ENCODE measurements at places on chromosomes 5 and 9.

DNA sequence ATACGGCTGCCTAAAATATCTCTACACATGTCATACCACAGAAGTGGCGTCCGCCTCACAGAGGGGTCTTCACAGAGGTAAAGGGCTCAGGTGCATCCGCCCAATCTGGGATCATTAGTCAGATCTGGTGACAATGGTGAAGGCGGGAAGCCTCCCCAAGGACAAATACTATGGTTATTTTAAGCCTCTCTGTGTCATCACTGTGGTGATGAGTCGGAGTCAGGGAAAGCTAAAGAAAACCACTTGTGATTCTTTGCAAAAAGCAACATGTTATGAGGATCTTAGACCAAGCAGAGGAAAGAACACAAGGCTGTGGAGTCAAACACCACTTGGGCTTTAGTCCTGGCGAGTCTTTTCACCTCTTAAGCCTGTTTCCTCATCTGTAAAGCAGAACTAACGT, 190.4 kb downstream of the DRD1 start:
- DNase-seq = no peak

DNA sequence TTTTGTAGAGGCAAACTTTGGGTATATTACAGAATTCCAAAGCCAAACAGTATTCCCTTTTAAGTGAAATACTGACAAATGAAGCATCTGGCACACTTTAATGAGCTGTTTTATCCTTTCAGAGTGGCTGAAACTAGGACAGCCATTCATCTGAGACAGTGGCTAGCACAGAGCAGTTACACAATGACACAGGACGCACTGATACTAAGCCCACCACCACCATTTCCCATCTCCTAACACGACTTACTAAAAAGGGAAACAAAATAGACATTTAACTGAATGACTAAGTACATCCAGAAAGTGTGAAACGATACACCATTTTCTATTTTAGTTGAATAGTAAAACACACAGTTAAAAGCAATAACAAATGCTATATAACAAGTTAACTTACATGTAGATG, 120.4 kb upstream of the RETREG1 start:
- no peak for DNase-seq

DNA sequence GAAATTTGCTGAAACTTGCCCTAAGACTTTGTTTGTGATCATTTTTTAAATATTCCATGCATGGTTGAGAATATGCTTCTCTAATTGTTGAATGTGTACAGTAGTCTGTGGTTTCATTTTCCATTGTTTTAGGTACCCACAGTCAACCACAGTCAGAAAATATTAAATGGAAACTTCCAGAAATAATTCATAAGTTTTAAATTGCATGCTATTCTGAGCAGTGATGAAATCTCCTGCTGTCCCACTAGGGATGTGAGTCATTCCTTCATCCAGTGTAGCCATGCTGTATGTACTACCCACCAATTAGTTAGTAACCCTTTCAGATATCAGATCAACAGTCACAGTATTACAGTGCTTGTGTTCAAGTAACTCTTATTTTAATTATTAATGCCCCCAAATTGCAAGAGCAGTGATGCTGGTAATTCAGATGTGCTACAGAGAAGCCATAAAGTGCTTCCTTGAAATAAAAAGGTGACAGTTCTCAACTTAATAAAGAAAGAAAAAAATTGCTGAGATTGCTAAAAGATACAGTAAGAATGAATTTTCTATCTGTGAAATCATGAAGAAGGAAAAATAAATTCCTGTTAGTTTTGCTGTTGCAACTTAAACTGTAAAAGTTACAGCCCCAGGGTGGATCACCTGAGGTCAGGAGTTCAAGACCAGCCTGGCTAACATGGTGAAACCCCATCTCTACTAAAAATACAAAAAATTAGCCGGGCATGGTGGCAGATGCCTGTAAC, 79.9 kb upstream of the FBXL17 start:
- no peak for DNase-seq

DNA sequence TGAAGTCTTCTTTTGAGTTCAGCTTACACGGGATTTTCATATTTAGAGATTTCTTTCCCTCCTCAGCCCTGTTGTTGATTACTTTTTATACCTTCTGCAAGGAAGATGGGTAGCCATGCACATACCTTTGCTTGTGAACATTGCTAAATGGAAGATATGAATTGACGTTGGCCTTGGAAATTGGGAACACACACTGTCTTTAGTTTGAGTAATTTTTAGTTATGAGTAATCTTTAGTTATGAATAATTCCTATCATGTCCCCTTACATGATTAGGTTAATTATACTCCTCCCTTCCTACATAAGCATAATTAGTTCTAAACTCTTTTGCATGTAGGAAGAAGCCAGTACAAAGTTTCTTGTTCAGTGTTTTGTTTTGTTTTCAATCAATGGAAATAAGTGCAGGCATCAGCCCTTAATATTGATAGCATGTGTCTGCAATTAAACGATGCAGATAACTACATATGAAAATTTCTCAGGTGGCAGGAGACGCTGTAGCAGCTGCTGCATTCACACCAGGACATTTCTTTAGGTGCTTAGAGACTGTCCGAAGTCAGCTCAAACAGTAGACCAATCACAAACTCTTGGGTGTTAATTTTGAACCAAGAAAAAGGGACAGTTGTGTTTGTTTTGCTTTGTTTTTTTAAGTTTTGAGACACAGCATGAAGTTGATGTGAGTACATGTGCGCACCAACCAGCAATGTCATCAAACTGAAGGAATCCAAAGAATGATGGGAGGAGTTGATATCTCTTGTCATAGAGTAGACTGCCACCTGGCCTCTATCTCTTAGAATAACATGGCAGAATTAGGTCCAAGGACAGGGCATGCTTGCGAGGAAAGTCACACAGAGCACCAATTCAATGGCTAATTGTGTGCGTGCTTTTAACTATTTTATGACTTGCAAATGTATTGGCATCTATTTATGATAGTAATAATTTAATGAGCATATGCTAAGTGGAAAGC, 51.4 kb downstream of the SMARCA2 start:
- no peak for DNase-seq

- DNase-seq = no peak
Measured at GRCh38 chr9:135355521-135356011, 124.0 kb upstream of the PPP1R26 start.

DNA sequence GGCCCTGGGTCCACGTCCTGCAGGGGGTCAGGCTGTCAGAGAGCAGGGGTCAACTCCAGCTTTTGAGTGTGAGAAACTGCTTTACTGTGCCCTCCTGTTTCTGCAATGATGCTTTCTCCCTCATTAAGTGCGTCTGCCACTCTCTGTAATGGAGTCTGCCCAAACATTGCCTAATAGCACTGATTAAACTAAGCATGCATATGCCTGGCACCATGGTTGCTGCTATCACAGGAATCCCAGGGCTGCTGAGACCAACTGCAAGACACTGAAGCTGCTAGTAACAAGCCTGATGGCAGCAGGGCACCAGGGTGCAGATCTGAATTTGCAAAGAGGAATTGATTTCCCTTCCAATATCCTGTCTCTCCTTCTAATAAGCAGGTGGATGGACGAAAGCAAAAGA, 125.3 kb downstream of the SLC24A2 start:
- DNase-seq = no peak

GRCh38 chr5:54347221-54347865, 37.0 kb upstream of the ARL15 start:
- no peak for DNase-seq

- DNase-seq = no peak
Measured at GRCh38 chr5:73198833-73199592, 26.0 kb downstream of the TMEM174 start.

DNA sequence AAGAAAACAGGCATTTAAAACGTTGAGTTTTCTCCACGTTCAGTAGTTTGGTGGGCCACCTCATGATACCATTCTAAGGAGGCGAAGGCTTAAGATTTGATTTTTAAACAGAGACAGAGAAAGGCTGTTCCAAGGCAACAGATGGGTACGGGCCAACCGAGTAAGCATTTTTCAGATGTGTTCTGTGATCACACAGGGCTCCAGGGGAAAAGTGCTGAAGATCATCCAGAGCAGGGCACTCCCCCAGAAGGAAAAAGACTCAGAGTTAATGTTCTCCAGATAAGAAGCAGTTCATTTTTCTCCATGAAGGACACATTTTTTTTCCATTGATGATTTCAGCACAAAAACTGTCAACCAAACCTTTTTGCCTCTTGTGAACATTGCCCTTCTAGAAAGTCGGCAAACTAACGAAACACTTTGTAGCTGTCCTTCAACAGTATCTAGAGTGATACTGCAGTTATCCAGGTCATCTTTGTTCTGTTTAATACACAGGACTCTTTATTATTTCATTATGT, 138.7 kb downstream of the ALDH1A1 start:
- DNase-seq = no peak

DNA sequence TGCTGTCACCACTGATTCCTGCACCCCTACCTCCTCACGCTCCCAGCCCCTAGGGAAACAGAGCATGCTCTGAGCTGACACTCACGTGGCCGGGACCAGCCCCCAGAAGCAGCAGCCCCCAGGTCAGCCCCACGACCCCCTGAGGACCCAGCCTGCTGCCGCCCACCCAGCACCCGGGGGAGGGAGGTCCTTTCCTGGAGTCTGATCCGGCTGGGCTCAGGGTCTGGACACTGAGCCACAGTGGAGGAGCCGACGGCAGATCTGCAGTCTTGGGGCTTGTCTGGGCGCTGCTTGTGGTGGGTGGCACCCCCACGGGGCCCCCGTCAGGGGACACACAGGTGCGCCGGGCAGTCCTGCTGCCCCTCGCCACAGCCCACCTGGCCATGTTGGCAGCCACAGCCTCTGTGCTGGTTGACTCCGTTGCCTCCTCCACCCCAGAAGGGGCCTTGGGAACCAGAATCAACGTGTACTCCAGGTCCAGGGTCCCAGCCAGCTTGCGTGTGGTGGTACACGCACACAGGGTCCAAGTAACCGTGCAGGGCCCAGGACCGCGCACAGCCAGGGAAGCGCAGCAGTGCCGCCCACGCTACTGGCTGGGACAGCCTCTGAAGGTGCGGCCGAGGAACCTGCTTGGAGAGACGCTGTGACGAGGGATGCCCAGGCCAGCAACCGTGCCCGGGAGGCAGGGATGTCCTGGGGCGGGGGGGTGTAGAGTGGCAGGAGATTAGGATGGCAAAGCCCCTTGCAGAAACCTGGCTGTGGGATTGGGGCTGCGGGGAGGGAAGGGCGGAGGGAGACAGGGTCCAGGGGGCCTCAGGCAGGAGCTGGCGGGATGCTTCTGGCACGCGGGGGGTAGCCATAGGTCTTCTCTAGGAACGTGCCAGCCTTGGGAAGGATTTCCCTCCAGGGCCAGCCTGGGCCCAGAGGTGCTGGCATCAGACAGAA, 3.5 kb downstream of the DNLZ start:
- DNase-seq = no peak

DNA sequence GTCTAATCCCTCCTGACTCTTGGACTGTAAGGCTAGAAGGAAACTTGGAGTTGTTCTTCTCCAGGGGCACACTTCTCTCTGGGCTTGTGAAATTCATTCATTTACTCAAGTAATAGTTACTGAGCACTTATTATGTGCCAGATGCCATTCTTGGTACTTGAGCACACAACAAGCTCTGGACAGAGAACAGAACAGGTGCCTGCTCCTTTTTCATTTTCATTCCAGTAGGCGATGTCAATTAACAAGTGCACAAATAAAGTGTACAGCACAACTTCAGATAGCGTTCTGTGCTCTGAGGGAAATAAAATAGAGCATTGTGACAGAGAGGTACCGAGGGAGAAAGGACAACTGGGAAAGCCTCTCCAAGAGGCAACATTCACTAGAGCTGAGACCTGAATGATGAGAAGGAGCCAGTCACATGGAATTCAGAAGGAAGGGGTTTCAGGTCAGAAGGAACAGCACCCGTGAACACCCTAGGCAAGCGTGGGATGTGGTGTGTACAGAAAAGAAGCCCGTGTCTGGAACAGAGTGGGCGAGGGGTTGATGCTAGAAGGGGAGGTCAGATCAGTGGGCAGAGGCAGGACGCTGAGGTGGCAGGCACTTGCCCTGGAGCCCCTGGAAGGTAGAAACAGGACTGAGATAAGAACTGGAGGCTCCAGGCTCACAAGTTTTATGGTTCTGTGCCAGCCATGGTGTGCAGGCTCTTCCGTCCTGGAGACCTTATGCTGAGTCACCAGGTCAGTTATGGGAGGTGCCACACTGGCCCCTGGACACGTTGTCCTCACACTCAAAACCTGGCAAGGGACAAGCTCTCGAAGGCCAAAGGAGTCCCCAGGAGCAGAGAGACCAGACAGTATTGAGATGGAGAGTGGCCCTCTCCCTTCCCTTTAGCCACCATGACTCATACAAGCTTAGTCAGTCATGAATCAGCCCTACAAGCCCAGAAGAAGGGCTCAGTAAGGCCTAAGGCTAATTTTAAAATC, 7.2 kb upstream of the ABLIM3 start:
- DNase-seq = no peak

DNA sequence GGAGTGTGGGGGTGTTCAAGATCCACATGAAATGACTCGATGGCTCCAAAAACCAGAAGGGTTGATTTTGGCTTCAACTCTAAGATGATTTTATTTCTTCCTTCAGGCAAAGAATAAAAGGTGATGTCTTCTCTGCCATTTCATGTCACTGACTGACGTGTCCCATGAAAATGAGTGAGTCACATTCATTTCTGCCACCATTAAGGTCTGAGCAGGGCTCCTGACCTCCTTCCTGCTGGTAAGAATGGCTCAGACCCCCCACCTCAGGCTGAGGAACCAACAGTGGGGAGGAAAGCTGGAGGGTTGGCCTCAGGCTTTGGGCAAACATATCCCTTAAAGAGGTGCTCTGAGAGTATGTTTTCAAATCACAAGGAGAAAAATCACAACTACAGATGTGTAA, 53.9 kb upstream of the ZNF354A start:
- no peak for DNase-seq

DNA sequence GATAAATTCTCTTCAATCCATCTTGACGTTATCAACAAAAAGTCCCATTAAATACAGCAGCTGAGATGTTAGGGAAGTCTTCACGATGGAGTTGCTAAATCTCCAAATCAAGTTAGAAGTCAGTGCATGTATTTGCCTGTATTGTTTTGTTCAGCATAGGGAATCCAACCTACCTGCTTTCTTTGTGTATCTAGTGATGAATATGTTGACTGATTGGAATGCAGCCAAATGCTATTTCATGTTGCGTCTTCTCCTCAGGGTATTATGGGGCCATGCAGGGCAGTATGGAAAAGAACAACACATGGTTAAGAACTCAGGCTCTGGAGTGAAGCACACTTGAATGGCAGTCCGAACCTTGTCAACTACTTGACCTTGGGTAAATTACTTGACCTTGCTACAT, 529.5 kb upstream of the ZNF462 start:
- DNase-seq = peak; percentile 83

DNA sequence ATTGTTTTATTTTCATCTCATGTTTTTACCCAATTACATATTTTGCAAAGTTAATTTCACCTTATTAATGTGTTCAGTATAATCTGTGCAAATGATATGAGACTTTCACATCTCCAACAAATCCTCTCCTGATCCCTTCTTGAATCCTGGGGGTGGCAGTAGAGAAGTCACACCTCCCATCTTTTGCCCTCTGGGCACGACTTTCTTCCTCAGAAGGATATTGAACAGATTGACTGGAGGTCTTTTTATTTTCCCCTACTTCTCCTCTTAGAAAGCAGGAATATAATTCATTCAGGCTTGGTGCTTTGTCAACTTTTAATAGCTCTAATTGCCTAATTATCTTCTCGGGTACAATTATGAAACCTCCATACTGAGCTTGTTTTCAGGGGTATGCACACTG, 1037.1 kb upstream of the NUDT12 start:
- DNase-seq = no peak

- no peak for DNase-seq
Measured at GRCh38 chr9:17402309-17402708, 176.6 kb upstream of the SH3GL2 start.
